ENCODE measurements at places on chromosomes 16 and 17.

DNA sequence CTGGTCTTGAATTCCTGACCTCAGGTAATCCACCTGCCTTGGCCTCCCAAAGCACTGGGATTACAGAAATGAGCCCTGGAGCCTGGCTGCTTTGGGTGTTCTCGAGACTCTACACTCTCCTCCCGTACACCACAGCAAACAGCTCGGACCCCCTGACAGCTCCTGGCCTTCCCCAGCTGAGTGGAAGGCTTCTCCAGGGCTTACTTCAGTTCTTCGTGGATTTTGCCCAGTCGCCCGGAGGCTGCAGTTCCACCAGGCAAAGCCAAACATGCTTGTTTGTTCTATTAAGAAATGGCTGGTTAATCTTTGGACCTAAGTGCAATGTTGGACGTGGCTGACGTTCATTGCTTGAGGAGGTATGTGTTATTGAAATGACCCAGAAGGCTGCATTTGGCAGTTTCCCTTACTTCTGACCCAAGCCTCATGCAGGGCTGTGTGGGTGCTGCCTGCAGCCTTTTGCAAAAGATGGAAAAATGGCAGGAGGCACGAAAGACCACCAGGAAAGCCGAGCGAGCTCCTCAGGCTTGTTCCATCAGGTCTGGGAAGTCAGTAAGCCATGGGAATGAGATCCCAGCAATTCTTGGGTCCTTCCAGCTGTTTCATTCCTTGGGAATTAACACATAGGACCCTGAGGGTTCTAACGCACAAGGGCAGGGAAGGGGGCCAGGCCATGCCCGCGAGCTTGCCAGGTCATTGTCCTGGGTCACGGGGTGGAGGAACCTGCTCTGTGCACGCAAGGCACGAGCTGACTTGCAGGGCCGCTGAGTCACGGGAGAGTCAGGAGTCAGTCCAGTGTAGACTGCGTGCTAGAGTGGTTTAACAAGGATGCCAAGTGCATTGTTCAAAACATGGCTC, 23.9 kb upstream of the KLHDC4 start:
- no peak for DNase-seq

- DNase-seq: no peak
Observed at GRCh38 chr17:40950176-40950575, 12.7 kb upstream of the KRT23 start.

DNA sequence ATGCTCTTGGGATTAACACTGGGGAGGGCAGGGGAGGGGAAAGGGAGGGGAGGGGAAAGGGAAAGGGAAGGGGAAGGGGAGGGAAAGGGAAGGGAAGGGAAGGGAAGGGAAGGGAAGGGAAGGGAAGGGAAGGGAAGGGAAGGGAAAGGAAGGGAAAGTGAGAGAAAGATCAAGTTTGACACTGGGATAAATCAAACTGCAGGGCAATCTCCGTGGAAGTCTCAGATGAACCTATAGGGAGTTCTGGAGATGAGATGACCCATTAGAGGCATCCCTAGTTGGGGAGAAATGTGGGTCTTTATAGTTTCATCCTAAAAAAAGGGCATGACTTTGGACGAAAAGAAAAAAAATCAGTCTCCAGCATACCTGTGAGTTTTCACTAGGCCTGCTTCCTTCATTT, 2.2 kb downstream of the KRTAP4-12 start:
- no peak for DNase-seq

DNA sequence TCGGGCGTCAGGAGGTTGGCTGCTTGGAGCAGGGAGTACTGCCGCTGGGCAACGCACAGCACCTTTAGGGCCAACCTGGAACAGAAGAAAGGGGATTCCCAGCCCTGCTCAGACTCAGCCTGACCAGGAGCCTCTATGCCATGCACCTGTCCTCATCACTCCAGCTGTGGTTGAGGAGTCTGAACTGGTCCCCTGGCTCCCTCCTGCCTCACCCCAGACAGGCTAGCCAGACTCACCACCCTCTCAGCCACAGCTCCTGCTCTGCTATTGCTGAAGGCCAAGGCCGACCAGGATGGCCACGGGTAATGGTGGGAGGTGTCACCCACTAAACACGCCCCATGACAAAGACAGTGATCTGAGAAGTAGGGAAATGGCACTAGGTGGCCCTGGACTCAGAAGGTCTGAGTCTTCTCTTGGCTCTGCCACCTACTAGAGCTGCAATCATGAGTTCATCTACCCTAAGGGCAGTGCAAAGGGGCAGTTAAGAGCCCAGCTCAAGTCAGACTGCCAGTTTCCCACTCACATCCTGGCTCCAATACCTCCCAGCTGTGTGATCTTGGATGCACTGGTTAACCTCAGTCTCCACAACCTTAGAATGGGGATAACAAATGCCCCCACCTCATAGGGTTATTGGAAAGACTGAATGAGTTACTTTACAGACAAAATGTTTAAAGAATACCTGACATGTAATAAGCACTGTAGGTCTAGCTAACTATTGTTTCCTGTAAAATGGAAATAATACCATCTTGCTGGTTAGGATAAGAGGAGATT, 13.8 kb upstream of the GFAP start:
- no peak for DNase-seq

DNA sequence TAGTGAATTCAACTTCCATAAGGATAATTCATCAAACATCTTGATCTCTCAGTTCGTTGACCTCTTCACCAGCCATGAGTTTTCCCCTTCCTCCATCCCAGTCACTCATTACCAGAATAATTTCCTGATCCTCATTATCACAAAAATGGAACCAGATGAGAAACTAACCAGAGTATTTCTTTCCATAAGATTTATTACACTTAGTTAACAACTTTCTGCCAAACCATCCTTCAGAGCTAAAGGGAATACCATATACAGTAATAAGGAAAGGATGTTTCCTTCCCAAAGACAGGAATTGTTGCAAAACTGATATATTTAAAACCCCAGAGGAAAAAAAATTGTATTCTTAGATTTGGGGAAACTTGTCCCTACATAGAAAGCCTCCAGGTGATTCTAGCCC, 8.6 kb downstream of the KRTAP29-1 start:
- DNase-seq: no peak

GRCh38 chr16:20798364-20798763, 7.9 kb downstream of the ERI2 start:
- no peak for DNase-seq

DNA sequence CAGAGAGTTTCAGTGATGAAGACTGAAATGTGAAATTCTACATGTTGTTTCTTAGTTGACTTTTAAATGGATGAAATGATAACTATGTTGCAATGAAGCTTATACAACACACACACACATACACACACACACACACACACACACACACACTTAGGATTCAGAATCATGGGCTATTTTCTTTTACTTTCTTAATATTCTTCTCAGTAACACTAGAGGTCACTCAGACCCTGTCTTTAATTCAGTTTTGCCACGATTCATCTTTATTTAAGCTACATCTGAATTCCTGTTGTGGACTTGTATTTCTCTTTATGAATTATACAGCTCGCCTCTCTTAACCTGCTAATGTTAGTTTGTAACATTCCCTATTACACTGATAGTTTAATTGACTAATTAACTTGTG, 109.6 kb upstream of the GOT2 start:
- DNase-seq: no peak

DNA sequence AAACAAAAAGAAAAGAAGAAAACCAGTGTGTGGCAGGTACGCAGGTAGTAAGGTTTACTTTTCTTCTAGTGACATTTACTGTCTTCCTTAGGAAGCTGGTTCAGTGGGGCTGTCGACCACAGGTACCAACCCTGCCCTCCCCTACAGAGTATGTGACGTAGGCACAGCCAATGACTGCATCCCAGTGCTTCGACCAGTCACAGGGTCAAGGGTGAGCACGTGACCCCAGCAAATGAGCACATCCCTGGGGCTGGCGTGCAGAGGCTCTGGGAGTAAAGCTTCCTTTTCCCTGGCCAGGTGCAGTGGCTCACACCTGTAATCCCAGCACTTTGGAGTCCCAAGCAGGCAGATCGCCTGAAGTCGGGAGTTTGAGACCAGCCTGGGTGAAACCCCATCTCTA, 38.9 kb upstream of the PLCG2 start:
- DNase-seq: no peak

DNA sequence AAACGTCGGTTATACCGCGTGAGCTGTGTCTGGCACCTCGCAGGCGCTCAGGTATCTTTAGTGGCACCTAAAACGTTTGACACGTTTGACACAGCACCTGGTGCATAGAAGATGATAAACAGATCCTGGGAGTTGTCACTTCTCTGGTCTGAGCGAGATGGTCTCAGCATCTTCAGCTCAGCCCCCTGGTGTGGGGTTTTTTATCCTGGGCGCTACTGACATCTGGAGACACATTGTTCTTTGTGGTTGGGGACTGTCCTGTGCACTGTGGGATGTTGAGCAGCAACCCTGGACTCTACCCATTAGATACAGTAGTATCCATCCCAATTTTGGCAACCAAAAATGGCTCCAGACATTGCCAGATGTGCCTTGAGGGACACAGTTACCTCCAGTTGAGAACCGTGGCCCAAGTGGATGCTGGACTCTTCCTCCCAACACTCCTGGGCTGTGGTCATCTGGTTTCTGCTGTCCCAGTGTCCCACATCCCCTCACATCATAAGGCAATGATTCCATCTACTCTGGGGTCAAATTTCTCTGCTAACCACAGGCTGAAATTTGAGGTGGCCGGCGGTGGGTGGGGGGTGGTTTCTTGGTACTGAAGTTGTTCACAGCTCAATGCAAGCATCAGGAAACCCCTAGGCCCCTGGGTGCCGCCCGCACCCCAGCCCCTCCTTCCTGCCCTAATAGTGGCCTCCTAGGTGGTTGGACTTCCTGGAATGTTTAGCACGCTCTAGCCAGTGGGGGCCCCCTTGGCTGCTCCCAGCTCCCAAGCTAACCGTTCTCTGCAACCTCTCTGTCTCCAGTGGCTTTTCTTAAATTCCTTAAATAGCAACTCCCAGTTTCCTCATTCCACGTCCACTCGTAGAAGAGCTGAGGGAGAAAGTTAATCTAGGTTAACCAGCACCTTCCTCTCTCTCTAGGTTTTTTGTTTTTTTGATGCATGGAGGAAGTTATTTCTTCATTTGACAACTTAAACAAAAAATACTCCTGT, 124.8 kb downstream of the ABCC1 start:
- no peak for DNase-seq

DNA sequence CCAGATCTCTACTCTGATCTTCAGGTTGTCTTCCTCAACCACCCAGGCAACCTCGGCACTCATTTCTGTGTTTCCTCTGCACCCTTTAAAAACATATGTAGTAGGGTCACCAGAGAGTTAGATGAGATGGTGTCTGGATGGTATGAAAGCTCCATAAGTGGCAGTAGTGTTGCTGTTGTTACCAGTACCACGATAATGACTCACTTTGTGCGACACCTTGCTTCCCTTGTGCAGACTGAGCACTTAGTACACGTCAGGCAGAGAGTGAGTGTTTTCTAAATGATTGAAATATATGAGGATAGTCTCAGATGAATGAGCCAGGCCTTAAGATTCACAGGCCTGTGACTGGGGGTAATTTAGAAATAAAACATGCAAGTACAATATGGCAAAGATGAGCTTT, 188.7 kb downstream of the MAF start:
- DNase-seq: no peak

- DNase-seq: no peak
Observed at GRCh38 chr17:61219460-61219859, 180.2 kb upstream of the TBX2 start.

DNA sequence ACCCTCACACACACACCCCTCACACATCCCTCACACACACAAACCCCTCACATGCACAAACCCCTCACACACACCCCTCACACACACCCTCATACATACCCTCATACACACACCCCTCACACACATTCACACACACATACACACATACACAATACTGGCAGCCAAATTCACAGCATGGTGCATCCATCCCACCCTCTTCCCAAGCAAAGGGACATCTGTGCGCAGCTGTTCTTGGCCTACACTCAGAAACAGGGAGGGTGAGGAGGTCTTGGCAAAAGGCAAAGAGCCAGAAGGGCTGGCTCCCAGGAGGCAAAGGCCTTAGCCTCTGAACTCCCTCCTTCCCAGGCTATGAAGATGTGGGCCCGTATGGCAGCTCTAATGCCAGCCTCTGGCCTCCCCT, 23.4 kb downstream of the C17orf67 start:
- DNase-seq: no peak

GRCh38 chr17:47896672-47897490, 845 bp downstream of the SP2 start:
- no peak for DNase-seq

- no peak for DNase-seq
Observed at GRCh38 chr17:42023524-42024349, 3.8 kb downstream of the NKIRAS2 start.

GRCh38 chr17:75906143-75906884, 1.6 kb upstream of the MRPL38 start:
- no peak for DNase-seq

GRCh38 chr16:75281826-75282225, 30.4 kb upstream of the BCAR1 start:
- DNase-seq: no peak

- DNase-seq: no peak
Observed at GRCh38 chr17:8959312-8959918, 6.1 kb downstream of the PIK3R5 start.

DNA sequence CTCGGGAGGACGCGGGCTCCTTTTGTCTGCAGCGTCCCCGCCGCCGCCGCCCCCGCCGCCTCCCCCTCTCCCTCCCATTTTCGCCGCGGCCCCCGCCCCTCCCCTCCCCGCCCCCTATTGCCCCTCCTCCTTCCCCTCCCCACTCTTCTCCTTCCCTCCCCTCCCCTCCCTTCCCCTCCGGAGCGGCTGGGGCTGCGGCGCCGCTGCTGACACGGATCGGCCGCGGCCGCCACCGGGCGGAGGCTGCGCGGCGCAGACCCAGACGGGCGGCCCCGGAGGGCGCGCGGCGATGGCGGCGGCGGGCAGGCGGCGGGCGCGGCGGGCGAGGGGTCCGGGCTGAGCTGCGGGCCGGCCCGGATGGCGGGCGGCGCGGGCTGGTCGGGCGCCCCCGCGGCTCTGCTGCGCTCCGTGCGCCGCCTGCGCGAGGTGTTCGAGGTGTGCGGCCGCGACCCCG, at the start of gene RAB11FIP4:
TSS of gene RAB11FIP4 (plus strand) at position 180 of the 454 bp plus-strand sequence. CDS start at position 358, 178 bp downstream.
- no peak for DNase-seq

DNA sequence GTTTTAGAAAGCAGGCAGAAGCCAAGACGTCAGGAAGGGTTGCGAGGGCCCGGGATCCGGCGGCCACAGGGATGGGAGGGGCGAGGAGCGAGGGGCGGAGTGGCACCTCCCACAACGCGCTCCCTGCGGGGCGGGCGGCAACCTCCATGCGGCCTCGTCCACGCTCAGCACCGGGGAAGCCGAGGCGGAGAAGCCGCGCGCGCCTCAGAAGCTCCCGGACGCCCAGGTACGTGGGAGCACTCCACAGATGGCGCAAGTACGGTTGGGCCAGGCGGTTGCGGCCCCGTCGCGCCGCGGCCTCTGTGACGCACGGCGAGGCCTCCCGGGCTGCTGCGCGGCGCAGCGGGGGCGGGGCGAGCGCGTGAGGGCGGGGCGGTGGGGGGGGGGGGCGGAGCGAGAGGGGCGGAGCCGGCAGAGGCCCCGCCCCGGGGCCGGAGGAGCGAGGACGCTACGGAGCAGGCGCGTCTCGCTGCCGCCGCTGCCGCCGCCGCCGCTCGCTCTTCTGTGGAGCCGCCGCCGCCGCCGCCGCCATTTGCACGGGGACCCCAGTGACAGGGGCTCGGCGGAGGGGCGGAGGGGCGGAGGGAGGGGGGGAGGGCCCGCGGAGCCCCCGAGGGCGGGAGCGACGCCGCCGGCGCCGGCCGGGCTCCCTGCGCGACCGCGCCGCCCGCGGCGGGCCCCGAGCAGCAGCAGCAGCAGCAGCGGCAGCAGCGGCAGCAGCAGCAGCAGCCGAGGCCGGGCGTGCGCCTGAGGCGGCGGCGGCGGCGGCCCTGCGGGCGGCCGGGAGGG, at the start of gene TENT4B:
TSS of gene TENT4B (plus strand) at position 500 of the 789 bp plus-strand sequence. CDS start 316 bp downstream, outside the sequence.
- DNase-seq: peak; percentile 62
